Fibroblast of the aortic adventitia (primary cell): ENCODE measurements at places on chromosomes 6 and 20.

GRCh38 chr6:45607798-45608197 is 230.1 kb upstream of the SUPT3H start:
- DNase-seq, result peak; percentile 51

DNA sequence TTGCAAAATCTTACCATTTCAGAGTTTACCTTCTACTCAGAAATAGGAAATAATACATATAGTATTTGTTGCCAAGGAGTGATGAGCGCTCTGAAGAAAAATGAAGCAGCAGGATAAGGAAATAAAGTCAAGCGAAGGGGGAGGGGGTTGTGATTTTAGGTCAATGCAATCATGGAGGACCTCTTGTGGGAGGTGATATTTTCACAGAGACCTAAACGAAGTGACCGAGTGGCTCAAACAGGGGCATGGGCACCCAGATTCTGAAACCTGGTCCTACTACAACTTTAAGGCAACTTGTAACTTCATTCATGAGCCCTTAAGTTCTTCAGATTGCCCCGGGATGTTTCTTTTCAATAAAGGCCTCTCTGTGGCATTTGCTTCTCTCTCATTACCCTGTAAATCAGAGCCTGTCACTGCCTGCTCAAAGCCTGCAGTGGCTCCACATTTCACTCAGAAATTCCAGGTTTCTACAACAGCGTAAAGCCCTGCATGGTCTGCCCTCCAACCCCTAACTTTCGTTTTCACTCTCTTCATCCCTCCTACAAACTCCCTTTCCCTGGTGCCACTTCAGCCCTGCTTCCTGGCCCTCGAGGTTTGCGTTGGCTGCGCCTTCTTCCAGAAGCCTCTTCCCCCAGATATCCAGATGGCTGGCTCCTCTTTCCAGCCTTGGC is 162.7 kb downstream of the TBC1D7 start:
- no peak for DNase-seq

DNA sequence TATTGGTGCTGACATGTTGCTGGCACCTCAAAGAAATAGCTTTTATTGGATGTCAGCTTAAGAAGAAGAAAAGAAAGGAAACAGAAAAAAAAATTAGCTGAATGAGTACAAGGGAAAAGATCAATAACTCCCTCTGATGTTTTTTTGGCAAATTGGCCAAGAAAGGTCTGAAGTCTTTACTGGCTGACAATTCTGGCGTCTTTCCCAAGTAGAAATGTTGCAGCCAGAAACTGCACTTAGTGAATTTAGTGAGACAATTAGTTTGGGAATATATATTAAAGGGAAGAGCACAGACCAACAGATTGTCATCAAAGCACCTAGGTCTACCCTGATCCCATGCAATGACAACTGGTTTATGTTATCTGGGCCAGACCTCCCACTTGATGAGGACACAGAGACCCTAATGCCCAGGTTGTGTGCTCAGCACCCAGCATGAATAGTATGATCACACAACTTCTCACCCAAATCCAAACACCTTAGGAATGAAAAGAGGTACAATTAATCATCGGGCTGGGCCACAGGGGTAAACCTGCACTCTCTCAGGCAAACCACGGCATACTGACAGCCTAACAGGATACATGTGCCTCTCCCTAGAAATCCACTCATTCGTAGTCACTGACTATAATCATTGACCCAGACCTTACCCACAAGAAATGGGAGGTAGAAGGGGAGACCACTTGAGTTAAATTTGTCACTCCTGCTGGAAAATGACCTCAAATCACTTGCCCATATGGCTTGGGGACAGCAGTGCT is 612.3 kb upstream of the ARID1B start:
- DNase-seq, result no peak

GRCh38 chr6:77626426-77626825 is 26.4 kb upstream of the MEI4 start:
- DNase-seq, result no peak

DNA sequence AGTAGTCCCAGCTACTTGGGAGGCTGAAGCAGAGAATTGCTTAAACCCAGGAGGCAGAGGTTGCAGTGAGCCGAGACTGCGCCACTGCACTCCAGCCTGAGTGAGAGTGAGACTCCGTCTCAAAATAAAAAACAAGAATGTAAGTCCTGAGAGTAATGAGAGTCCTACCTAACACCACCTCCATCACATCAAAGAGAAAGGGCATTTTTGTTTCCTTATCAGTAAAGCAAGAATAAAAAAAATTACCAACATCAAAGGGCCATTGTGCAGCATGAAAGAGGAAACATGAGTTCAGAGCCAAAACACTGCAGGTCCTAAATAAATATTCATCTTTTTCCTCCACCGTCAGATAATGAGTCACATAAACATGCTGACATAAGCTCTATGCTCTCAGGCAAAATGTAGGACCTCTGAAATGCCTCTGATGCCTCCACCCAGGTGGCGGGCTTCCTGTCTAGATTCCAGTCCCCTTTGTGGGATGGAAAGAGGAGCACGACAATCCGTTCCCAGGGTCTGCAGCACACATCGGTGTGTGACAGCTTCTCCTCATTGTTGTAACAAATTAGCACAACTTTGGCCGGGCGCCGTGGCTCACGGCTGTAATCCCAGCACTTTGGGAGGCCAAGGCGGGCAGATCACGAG is 7.2 kb downstream of the ATP9A start:
- peak; percentile 56 for DNase-seq

- no peak for DNase-seq
Measured at GRCh38 chr20:60424267-60424902, 466.2 kb downstream of the CDH26 start.

GRCh38 chr20:50762435-50763220 is 31.2 kb downstream of the PARD6B start:
- peak; percentile 73 for DNase-seq

- DNase-seq, result peak; percentile 82
Measured at GRCh38 chr20:7627734-7628663, 312.3 kb downstream of the HAO1 start.

- DNase-seq, result peak; percentile 5
Measured at GRCh38 chr20:3350422-3350821, 57.0 kb downstream of the DNAAF9 start.

- no peak for DNase-seq
Measured at GRCh38 chr6:29994826-29995225, 52.5 kb downstream of the HLA-A start.

- no peak for DNase-seq
Measured at GRCh38 chr6:3199382-3199781, 28.1 kb downstream of the TUBB2B start.

DNA sequence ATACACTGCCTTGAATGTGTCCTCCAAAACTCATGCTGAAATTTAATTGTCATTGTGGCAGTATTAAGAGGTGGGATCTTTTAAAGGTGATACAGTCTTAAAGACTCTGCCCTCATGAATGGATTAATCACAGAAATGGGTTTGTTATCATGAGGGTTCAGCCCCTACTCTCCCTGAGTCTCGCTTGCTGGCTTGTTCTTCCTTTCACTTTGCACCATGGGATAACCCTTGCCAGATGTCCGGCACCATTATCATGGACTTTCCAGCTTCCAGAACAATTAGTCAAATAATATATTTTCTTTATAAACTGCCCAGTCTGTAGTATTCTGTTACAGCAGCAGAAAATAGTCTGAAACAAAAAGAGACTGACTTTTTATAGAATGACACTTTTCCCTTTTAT is 67.9 kb upstream of the TENT5A start:
- no peak for DNase-seq

GRCh38 chr6:2753110-2753489 is 2.4 kb upstream of the MYLK4 start:
- no peak for DNase-seq

DNA sequence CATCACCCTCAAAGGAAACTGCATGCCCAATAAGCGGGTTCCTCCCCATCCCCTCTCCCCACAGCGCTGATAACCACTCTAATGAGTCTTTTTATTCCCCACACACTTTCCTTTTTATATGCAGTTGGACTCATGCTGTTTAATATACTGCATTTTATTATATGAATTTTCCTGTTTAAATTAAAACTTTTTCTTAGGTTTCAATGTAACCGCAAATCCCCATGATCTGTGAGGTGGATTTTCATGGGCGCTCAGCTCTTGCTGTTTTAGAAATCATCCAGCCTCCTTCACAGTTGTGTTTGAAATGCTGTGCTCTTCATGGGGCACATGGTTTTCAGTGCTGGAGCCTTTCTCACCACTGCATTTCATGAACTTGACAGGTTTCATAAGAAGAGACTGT is 165.1 kb upstream of the LAMP5 start:
- no peak for DNase-seq

DNA sequence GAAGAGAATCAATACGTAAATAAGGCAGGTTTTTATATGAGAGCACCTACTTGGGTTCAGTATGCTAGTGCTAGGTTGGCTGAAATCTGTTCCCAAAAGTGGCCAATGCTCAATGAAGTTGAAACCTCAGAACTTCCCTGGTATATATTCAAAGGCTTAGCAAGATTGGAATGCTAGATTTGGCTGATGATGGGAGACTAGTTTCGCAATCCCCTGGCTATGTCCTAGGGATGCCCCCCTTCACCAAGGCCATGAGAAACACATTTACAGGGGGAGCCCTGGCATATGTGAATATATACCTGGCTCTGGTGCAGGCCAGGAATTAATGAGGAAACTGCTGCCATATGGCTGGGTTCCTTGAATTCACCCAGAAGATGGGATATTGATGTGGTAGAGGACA is 142.4 kb upstream of the C6orf118 start:
- DNase-seq, result peak; percentile 19

DNA sequence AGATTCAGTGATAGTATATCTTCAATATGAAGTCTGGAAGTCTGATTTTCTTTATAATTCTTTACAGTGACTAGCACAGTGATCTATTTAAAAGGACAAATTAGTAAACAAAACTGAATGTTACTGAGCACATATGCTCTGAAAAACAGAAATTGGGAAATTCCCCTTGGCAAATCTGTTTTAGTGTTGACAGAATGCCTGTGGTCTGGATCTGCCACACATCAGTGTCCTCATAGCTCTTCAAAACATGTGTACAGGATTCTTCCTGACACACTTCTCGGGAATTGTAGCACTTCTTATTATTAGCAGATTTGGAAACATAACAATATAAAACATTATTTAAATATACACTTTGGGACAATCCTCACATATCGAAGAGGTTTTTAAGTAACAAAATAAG is 354.3 kb downstream of the COL12A1 start:
- peak; percentile 6 for DNase-seq

DNA sequence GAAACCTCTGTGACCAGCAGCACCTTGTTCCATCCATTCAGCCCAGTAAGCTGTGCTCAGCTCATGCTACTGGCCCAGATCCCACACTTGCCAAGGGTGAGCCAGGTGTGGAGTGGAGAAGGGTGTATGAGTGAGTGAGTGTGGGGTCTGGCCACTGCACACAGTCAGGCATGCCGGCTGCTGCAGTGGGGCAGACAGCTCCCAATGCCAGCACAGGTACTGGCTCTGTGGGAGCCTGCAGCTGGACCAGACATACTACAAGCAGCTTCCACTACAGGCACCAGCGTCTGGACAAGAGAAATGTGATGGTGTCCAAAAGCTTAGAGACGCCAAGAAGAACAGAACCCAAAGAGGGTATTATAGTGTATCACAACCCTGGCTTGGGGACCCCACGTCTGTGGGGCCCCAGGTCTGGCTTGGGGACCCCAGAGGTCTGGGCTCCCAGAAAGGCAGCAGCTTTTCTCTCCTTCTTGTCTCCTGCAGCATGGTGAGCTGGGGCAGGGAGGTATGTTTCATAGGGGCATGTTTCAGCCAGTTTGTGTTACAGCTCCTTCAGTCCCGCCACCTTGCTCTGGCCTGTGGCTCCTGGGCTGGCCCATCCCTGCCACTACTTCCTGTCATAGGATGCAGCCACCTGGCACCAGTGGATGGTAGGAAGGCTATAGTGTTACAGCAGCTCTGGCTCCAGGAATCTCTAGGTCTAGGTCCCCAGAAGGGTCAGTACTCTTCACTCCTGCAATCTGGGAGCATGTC is 152.4 kb upstream of the HSF2 start:
- DNase-seq, result no peak

DNA sequence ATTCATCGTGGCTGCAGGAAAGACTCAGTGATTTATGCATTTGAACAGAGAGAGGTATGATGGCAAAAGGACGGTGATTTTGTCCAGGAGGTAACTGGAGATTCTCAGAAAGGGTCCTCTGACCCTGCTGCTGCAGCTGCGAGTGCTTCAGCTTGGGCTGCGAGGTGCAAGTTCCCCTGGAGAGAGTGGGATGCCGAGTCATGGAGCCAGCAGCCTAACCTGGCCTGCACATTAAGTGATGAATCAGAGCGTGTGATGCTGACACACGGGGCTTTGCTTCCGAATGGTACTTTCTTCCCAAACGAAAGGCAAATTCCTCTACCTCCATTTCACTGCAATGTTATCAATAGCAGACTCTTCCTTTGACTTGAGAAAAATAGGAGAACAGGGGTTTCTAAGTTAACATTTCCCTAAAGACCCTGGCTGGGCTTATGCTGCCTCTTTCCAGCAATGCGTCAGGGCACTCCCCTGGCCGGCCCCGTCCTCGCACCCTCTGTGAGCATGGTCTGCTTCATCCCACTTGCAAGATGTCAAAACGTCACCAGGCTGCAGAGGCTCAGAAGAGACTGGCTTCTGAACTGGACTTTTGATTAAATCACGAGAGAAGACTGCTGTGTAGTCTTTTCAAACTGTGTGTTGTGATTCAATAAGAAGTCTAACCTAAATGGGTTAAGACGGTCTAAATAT is 628.0 kb upstream of the AGPAT4 start:
- no peak for DNase-seq

DNA sequence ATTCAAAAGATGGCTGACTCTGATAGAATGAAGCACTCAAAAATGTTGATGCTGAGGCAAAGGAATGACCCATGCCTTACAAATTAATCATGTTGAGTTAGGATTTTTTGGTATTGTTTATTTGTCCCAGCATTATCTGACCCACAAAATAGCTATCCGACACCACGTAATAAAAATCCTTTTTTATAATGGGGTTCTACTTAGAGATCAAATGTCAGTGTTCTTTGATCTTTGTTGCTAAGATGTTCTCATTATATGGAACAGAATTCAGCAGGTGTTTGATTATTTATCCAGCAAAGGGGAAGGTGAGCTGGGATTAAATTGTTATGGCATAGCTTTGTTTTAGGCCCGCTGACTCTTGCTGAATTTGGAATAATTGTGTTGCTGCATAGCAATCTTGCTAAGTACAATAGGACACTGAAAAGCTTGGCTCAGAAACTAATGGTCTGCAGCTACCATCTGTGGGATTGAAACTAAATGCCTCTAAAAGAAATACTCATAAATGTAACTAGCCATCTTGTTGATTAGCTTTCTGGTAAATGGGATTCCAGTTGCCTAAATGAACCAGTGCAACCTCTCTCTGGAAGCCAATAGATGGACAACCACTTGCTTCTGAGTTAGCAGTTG is 180.2 kb upstream of the HDAC2 start:
- DNase-seq, result no peak

- DNase-seq, result peak; percentile 42
Measured at GRCh38 chr6:45812922-45813321, 202.7 kb downstream of the CLIC5 start.

- DNase-seq, result peak; percentile 49
Measured at GRCh38 chr6:37838219-37838921, 18.8 kb downstream of the ZFAND3 start.
